ENCODE measurements at places on chromosomes 12 and 14.

DNA sequence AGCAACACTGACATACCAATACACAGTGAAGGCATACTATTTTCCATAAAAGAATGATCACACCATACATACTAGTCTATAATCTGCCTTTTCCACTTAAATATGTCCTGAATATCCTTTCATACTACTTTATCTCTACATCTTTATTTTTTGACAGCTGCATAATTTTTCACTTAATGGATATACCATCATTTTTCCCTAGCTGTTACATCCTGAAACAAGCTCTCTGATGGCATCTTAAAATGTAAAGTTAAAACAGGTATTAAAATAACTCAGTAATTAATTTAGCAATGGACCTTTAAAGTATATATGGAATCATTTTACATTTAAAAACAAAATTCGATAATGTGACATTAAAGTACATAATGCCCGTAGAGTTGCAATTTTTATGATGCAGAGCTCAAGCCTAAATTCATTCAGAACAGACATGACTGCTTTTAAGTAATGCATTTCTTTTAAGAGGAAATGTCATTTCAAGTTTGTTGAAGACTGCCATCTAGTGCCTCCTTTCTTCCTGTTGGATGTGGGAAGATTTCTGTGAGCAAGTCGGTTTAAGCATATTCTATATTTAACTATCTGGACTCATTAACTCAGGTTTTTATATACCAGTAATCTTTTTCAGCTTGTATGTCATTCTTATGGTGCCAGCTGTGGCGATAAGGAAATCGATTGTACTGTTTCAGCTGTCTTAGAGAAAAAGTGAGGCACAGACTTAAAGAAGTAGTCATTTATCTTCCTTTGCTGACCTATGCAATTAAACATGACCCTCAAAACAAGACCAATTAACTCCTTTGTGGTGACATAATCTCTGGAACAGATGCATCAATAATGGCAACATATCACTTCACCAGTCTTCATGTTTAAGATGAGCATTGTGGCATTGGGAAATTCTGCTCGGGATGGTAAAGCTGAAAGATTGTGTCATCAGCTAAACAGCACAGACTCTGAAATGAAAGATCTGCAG lies 20.3 kb downstream of the PRICKLE1 start:
- DNase-seq, result no peak

DNA sequence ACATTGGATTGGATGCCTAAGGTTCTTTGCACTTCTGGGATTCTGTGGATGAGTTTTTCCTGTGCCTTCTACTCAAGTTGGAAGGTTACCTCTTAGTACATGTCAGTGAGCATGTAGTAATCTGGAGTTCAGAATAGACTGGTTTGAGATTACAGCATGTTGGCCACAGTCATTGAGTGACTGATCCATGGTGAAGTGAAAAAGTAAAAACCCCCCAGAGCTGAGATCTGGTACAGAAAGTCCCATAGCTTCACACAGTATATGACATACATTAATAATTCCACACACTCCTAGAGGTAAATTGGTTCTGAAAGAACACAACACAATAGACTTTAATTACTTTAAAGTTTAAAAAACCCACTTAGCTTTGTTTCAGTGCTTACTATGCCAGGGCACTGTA lies 11.9 kb upstream of the CCND2 start:
- DNase-seq, result no peak

GRCh38 chr14:63960926-63961567 lies 108.2 kb downstream of the SYNE2 start:
- no peak for DNase-seq

- DNase-seq, result no peak
These were observed 3.1 kb downstream of the VDR start for GRCh38 chr12:47901718-47902093.

- peak; percentile 35 for DNase-seq
These were observed 178.5 kb upstream of the OR4E1 start for GRCh38 chr14:21852061-21852664.

DNA sequence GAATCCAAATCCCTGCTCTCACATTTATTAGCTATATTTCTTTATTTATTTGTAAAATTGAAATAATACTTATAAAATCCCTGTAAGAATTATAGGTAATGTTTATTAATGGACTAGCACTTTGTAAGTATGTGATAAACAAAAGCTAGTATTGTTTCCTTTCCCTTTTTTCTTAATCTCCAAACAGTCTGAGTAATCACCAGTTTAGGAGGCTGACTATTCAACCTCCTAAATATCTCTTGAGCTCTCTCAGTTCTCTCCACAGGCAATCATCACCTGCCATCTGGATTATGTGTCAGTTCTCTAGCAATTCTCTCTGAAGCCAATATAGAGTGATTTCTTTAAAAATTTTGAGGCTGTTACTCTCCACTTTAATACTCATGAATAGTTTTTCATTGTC lies 9.2 kb upstream of the LYZ start:
- DNase-seq, result no peak
